ENCODE measurements at places on chromosomes 7 and 10.
A peak's percentile ranks its signal among the peaks of the same experiment; 100 is the strongest.

DNA sequence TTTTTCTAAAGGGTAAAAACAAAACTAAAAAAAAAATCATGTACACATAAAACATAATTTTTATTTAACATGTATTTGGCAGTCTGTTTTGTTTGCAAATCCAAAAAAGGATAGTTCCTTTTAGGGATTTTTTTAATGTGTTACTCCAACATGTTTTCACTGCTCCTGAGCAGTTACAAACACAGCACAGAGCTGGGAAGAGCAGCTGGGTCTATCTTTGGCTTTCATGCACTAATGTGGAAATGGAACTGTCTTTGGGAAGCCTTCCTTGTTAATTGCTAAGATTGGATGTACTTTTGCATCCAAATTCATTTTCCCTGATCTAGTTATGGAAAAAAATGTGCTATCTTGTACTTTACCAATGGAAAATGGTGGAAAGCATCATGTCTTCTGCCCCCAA, 1035.1 kb downstream of the CNTNAP2 start:
- DNase-seq = no peak

- DNase-seq = peak; percentile 58
Observed at GRCh38 chr10:73647211-73647874, 6.1 kb upstream of the MYOZ1 start.

GRCh38 chr10:2471811-2472210, 595.5 kb upstream of the PFKP start:
- no peak for DNase-seq

GRCh38 chr7:101936223-101936610, 118.8 kb downstream of the CUX1 start:
- DNase-seq = no peak
